Stimulated activated CD8-positive, alpha-beta memory T cell treated with anti-CD3 and anti-CD28 coated beads, Interleukin-7, amount 100 ng/mL, for 4 hours (primary cell): ENCODE measurements at places on chromosomes 12 and 14.

GRCh38 chr12:128811806-128812205 is 12.0 kb downstream of the SLC15A4 start:
- no peak for DNase-seq

- no peak for DNase-seq
Observed at GRCh38 chr12:85275374-85275773, 4.6 kb upstream of the ALX1 start.

- no peak for DNase-seq
Observed at GRCh38 chr12:103561174-103561573, 25.9 kb upstream of the STAB2 start.

- no peak for DNase-seq
Observed at GRCh38 chr12:95593266-95593871, 42.1 kb upstream of the USP44 start.

GRCh38 chr12:122860040-122860853 is 25.0 kb downstream of the HIP1R start:
- DNase-seq: peak; percentile 56

DNA sequence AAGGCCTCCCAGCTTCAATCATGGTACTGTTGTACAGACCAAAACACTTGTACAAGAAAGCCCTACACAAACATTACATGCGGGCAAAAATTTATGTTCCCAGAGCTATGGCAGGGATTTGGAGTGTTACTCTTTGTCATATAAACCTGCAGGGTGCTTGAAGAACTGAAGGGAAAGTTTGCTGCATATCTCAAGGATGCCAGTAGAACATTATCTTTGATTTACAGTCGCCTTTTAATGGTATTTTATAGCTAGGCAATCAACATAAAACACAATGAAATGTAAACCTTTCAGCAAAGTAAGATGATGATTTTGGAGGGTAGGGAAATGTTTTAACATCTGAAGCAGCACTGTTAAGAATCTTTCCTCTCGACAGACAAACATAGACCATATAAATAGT is 305.6 kb downstream of the KCNH5 start:
- DNase-seq: no peak

GRCh38 chr12:104305349-104305748 is 1.8 kb downstream of the EID3 start:
- DNase-seq: no peak
